ENCODE measurements at places on chromosomes 4 and X.

GRCh38 chrX:101385795-101386541, at the start of gene BTK:
BTK (minus strand) TSS chrX:101386191; CDS start chrX:101375284, 10,907 bp downstream.
- DNase-seq = no peak

DNA sequence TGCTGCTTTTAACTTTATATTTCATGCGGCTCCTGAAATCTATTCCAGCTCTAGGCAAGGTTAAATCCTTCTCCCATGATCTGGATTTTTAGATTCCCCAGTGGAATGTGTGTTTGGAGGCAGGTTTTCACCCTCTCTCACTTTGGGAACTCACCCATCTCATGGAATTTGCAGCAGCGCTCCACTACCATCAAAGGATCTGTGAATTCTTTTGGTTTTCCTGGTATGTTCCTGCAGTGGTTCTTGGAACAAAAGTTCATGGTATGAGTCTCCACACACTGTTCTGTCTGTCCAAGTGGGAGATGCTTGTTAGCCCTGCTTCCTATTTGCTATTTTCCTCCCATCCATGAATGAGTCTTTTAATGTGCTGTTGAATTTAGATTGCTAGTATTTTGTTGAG, 14.0 kb downstream of the APOOL start:
- DNase-seq = no peak

GRCh38 chr4:76147454-76148141, 599 bp downstream of the NUP54 start:
- DNase-seq = no peak

DNA sequence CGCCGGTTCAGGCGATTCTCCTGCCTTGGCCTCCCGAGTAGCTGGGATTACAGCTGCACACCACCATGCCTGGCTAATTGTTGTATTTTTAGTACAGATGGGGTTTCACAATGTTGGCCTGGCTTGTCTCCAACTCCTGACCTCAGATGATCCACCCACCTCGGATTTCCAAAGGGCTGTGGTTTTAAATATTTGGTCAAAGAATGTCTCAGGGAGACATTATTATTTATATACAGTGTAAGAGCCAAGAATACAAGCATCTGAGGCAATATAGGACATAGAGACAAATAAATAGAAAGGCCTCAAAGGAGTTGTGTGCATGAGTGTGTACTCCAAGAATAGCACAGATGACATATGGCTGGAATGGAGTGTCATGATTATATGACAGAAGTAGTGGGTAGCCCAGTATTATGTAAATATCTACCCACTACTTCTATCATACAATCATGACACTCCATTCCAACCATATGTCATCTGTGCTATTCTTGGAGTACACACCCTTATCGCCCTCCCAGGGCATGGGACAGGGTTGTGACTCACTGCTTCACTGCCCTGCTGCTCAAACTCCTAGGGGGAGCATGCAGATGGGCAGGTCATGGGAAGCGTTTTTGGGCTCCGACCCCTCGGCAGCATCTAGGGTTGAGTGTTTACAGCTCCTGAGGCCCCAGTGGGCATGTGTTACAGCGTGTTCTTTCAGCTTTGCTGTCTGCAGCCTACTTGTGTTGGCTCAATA, 1649.8 kb upstream of the PCDH10 start:
- DNase-seq = no peak

DNA sequence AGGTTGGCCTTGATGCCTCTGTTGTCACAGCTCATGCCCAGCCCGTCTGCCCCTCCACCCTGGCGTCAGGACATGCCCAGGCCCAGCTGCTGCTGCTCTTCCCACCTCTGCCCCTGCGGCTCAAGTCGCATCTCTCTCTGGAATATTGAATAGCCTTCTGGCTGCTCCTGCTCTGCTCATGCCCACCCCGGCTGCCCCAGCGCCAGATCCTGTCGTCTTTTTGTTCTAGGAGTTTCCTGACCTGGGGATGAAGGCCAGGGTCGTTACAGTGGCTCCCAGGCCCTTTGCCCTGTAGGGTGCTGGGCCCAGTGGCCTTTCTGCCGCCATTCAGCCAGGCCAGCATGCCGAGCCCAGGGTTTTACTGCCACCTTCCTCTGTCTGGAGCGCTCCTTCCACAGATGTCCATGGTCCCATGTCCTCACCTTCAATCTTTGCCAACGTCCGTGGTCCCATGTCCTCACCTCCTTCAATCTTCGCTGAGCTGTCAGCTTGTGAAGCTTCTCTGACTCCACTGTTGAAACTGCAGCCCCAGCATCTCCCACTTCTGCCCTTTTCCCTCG, 9.7 kb downstream of the MAEA start:
- DNase-seq = no peak

- DNase-seq = no peak
These were observed 21.8 kb upstream of the PIN4 start for GRCh38 chrX:72159769-72160168.

- DNase-seq = no peak
These were observed 69.9 kb upstream of the TNIP3 start for GRCh38 chr4:121233982-121234381.

- no peak for DNase-seq
These were observed 142.9 kb downstream of the PCDH7 start for GRCh38 chr4:30863021-30863420.

DNA sequence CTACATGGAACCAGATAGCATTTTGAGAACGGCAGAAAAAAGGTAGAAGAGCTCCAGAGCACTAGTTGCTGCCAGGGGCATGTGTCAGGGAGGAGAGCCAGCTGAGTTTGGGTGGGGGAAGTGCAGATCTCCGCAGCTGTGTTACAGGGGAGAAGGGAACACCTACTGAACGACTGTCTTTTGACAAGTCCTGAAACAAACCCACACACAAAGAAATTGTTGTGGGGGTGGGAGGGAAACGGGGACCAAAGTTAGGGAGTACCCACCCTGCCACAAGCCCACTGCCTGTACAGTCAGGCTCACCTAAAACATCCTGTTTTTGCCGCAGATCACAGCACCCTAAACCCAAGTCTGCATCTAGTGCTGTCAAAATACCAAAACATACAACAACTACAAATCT, 55.5 kb downstream of the LEF1 start:
- DNase-seq = no peak

DNA sequence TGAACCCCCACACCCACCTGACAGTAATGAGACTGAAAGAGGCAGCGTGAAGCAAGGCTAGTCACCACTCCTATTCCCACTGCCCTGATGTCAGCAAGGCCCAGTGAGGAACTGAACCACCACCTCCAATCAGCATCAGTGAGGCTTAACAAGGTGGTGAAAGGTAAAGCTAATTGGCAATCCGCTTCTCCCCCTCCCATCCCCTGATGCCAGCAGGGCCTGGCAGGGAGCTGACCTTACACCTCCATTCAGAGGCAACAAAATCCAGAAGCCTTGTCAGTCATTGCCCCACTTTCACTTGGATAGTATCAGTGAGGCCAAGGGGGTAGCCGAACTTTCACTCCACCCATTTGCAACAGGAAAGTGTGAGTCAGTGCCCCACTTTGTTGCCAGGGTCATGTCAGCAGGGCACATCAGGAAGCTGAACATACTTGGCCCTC, 60.8 kb downstream of the AWAT2 start:
- DNase-seq = no peak

GRCh38 chrX:48569958-48570357, 4.3 kb upstream of the RBM3 start:
- no peak for DNase-seq

DNA sequence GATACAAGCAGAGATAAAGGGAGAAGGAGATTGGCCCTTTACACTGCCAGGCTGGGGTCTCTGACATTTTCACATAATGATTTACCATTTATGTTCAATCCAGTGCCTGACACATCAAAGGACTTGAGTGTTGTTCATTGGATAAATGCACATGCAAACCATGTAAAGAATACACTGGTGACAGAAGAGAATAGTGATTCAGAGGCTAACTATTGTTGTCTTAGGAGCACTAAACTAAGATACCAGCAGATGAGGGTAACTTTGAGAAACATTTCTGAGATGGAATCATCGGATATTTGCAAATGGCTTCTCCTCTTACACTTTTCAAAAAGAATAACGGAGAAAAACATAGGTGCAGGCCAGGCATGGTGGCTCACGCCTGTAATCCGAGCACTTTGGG, 67.3 kb upstream of the HHIP start:
- no peak for DNase-seq

GRCh38 chr4:46124773-46125413, 1.0 kb upstream of the GABRG1 start:
- no peak for DNase-seq

DNA sequence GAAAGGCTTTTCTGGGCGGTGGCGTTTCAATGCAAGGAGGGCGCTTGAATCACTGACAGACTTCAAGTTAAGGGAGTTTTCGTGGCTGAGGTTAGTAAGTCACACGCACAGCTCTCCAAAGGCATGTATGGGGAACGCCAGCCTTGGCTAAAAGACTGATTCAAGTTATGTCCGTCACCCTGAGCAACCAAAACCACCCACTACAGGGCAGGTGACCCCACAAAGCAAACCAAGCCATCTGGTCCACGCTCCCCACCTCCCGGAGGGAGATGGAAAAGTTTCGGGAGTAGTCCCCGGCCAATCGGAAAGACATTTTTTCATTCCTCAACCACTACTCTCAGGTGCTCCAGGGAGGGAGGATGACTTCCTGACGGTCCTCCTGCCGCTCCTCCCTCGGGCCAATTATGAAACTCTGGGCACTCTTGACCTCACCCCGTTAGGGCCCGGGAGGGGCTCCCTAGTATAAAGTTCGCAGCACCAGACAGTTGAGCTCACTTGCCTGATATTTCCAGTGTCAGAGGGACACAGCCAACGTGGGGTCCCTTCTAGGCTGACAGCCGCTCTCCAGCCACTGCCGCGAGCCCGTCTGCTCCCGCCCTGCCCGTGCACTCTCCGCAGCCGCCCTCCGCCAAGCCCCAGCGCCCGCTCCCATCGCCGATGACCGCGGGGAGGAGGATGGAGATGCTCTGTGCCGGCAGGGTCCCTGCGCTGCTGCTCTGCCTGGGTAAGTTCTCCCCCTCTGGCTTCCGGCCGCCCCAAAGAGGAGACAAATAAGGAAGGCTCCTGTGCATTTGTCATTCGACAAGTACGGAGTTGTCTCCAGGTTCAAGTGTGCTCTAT, at the start of gene EREG:
TSS of gene EREG (plus strand) at position 494 of the 840 bp plus-strand sequence. CDS start at position 658, 164 bp downstream.
- DNase-seq = no peak

GRCh38 chrX:7131621-7132020, 15.9 kb upstream of the STS start:
- no peak for DNase-seq

GRCh38 chrX:142601792-142602191, 396.7 kb upstream of the MAGEC2 start:
- no peak for DNase-seq

DNA sequence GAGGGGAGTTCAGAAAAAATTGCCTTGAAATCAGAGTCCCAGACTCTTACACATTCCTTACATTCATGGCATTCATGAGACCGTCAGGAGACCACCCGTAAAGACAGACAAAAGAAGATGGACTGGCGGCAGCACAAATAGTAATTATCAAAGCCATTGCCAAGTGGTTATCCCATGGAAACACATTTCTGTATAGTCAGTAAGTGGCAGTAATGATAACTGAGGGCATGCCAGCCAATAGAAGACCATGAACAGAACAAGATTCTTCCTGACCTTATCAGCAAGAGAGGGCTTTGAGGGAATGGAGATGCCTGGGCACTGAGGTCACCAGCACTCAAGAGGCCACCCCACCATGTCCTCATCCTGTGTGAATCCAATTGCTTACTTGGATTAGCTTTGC, 121.7 kb upstream of the HCCS start:
- DNase-seq = no peak

DNA sequence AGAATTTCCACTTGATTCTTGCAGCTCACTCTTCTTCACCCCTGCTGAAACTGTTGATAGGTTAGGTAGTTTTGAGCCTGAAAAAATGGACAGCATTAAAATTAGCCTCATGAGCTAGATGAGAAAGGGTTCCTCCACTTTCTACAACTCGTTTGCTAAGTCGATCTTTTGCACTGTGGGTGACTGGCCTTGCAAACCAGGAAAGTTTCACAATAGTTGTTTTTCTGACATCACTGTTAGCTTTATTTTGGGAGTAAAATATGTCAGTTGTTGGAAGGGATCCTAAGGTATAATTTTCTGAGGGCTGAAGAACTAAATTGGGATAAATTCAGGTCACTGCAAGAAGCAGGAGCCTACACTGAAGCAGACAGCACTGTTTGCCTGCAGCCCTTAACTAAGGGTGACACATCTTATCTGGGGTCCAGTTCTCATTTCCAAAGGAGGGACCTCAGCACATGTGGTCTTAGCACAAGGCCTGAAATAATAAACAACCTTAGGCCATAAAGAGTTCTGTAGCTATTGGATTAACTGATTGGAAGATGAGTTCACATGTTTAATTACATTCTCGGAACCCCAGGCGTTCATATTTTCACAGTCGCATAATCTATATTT, 29.1 kb downstream of the ANAPC4 start:
- DNase-seq = no peak

DNA sequence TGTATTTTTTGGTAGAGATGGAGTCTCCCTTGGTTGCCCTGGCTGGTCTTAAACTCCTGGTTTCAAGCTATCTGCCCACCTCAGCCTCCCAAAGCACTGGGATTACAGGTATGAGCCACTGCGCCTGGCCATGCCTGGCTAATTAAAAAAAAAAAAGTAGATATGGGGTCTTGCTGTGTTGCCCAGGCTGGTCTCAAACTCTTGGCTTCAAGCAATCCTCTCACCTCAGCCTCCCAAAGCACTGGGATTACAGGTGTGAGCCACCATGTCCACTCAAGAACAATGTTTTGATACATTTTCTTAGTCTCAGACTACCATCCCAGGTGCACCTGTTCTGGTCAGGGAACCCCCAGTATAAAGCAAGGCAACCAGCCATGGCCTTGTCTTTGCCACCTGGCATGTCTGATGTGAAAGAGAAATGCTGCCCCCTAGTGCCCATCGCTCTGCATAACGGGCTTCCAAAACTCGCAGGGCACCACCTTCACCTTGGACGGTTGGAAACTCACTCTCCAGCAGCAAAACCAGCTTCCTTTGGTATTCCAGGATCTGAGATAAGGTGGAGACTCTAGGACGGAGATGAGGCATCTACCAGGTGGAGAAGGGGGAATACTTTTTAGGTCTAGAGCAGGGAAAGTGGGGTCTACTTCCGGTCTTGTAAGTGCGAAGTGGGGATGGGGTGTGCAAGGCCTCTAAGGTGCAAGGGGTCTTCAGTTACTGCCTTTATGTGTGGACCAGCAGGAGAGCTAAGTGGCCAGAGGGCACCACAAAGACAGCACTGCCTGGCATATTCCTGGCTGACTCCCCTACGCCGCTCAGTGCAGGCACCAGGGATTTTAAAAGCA, 47.7 kb upstream of the AFAP1 start:
- no peak for DNase-seq

DNA sequence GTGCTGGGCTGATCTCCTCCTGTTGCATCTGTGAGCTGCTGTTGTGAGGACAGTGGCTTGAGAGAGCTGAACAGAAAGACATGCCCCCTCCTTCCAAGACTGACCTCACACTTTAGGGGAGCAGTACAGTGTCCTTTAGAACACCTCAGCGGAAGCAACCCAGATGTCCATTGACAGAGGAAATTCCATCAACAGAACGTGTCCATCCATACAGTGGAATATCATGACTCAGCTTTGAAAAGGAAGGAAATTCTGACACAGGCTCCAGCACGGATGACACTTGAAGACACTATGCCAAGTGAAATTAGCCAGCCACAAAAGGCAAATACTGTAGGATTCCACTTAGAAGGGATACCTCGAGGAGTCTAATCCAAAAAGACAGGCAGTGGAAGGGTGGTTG, 103.5 kb downstream of the GPR143 start:
- no peak for DNase-seq

GRCh38 chrX:23276475-23276874, 58.2 kb upstream of the PTCHD1 start:
- DNase-seq = no peak
